NCI-H526 (cell line): ENCODE measurements at places on chromosomes 2 and 18.

DNA sequence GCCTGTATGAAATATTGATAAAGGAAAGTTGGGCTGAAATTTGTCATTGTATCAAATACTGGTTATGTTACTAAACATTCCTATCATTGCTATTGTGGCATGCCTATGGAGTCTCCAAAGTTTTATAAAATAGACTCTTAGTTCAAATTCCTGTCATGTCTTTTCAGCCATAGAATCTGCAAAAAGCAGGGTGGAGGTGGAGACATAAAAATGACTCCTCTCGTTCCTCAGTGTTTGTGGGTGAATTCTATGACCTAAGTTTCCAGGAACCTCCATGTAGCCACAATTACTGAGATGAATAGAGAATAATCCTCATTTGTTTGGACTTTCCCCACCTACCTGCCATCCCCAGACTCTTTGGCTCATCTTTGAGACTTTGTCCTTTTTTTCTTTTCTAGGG, 326.3 kb upstream of the ETAA1 start:
- DNase-seq: no peak

GRCh38 chr2:241148239-241148638, 1.0 kb downstream of the PASK start:
- no peak for DNase-seq

- DNase-seq: no peak
These were observed 328.6 kb downstream of the SLC8A1 start for GRCh38 chr2:40123326-40123725.

DNA sequence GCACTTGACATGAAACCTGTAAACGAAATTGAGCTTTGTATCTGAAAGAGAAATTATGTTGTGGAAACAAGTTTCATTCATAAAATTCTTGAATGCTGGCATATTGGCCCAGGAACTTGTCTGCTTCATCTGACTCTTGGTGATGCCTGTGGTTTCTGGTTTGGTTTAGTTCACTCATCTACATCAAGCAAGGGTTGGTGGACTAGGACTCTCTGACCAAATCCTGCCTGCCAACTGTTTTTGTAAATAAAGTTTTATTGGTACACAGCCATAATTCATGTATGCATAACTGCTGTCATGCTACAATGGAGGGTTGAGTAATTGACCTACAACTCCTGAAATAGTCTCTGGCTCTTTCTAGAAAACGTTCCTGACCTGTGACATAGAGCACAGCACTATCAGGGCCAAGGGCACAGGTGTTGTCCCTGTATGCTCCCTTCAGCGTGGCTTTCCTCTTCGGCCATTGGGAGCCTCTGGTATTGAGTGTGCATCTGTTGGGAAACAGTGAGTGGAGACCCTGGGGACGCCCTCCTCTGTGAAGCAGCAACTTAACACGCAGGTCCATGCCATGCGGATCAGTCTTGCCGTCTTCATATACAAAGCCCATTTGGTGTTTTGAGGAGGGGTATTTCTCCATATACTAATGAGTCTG, 226.3 kb downstream of the SH3RF3 start:
- no peak for DNase-seq

GRCh38 chr2:110871637-110872036, 139.3 kb downstream of the ACOXL start:
- no peak for DNase-seq

GRCh38 chr2:109417701-109418335, 195.9 kb downstream of the SEPTIN10 start:
- DNase-seq: no peak

DNA sequence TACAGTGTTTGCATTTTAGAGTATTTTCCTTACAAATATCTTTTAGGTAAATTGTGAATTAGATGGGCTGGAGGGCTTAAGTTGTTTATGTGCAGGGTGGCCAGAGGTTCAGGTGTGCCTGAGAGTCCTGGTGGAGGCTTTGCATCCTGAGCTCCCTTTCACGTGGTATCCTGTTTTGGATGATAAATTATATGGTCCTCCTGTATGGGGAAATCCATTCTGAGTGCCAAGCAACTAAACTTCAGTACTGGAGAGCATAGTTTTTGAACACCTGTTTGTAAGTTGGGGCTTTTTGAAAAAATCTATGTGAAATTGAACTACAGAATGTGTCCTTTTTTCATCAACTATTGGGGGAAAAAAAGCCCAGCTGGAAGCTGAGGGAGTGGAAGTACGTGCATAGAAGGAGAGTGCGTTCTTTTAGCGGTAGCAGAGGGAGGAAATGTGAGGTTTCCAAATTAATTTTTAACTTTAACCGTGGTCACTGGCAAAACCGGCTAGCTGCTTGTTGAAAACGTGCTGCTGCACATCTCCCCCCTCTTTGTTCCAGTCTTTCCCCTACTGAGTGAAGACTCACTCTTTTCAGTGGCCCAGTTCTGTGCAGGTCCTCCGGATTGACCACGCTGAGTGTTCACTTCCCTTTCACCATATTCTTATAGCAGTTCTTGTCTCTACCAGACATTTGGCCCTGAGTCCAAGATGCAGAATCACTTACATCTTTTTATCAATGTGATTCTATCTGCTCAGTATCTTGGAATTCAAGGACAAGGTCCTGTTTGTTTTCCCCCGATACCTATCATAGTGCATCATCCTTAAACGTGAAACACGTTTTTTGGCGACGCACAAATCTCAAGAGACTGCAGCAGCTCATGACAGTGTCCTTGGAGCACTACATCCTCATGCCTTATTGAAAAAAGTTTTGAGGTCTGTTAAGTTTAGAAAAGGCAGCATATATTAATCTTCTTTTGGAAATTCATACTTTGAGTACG, 15.3 kb downstream of the CNOT11 start:
- no peak for DNase-seq
